ENCODE measurements at places on chromosomes 13 and 19.

DNA sequence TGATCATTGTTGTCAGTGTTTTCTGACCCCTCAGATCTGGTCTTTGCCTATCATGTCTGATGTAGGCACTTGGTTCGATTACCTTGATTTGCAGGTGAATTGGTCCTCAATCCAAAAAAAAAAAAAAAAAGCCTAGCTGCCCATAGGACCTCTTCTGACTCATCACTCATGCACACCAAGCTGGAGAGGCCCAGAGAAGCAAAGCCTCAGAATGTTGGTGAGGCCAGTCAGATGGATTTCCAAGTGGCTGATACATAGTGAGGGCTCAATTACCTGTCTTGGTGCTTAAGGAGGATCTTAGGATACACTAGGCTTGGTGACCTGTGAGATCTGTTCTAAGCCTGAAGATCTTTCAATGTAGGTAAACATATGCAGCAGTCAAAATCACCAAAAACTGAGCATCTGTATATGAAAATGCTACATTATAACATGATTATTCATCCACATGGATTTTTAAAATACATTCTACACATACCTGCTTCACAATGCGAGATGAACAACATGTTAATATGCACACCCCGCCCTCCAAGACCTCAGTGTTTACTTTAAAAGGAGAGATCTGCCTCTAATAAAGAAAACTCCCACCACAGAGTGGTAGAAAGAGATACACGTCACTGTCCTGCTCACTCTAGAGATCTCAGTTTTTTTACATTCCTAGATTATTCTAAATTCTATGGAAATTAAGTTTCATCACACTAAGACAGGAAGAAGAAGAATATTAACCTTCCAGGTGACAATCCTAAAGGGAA is 79.9 kb upstream of the RAP2A start:
- no peak for DNase-seq

DNA sequence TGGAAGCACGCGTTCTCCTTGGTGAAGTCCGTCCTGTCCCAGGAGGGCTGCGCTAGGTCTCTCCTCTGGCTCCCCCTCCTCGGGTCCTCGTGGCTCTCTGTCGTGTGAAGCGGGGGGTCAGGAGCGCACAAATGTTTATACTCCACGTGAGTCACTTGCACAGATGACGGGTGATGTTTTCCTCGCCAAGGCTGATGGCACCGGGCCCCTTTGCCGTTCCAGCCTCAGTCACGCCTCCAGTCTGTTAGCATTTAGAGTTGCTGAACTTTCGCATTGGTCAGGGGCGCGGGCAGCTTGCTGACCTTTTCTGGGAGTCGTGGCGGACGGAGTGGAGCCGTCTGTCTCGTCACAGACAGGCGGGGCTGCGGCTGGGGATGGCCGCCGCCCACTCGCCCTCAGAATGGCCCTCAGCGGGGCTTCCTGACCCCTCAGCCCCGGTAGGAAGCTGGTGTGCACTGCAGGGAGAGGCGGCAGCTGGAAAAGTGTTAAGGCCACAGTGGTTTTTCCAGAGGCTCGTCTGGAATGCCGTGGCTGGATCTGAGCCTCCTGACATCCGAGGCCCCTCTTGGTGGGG is 13.7 kb downstream of the KLHL26 start:
- DNase-seq = no peak

DNA sequence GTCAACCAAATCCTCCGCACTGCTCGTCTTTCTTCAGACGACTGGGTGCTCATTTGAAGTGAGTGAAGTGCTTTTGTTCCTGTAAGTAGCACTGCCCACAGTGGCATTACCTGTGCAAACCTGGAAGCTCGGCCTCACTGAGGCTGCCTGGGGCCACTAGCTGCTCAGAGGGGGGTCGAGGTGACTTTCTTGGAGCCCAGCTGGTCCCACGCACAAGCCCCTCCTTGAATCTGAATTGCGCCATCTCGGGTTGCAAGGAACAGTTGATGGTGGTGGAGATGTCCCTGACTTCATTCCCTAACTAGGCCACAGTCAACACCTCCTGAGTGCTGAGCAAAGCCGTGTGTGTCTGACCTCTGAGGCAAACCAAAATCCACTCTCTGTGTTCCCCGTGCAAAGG is 79.3 kb upstream of the GPR183 start:
- DNase-seq = no peak

DNA sequence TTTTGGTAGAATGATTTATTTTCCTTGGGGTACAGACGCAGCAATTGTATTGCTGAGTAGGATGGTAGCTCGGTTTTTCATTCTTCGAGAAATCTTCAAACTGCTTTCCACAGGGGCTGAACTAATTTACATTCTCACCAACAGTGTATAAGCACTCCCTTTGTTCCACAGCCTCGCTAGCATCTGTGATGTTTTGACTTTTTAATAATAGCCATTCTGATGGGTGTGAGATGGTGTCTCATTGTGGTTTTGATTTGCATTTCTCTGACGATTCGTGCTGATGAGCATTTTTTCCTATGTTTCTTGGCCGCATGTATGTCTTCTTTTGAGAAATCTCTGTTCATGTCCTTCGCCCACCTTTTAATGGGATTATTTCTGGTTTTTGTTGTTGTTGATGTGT is 54.8 kb upstream of the UQCRFS1 start:
- DNase-seq = no peak

DNA sequence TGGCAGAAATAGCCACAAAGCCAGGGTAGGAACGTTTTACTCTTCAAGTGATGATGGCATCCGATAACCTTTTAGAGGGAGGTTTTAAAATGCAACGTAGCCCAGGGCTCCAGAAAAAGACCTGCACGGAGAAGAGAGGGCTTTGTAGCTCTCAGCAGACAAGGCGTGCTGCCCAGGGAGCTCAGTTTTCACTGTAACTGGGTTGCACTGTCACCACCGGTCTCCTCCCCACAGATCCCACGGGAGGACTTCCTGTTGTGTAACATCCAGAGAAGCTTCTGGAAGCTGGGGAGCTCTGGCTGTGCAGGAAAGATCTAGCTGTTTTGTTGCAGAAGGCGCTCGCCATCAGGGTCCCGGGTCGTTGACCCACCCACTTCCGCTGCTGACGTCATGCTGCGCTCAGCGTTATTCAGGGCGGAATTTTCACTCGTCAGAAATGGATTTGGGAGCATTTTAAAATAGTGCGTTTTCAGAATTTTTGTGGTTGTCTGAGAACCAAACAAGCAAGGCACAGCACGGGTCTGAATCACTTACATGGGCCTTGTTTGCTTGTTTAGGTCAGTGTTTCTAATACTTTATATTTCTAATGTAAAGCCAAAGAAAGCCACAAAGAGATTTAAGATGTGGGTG is 50.8 kb downstream of the ATP11A start:
- peak; percentile 17 for DNase-seq

DNA sequence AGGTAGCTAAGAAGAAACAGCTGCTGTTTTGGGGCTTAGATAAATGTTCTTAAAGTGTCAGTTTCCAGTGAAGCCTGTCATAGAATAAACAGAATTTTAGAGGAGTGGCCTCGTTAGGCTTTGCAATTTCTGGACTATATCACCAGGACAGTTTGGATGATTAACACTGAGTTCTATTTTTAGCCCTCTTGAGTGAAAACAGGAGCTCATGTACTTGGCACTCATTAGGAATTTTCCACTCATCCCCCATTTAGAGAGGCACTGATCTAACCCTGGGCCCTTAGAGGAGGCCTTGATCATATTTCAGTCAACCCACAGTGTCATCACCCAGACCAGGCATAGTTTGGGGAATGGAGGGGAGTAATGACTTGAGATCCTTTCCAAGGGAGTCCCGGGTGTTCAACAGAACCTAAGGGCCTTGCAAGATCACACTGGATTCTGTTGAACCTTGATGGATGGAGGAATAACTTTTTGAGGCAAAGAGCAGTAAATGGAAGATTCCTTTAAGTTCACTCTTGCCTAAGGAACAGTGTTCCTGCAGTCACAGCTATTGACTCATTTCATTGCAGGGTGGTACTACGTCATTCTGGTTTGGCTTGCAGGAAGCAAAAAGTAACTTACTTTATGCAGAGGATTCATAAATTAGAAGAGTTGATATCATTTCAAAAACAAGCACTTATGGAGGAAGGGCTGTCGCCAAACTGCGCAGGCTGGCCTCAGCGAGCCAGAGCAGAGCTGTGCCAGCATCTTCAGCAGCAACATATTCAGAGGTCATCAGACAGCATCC is 160.2 kb downstream of the SLC7A1 start:
- no peak for DNase-seq

DNA sequence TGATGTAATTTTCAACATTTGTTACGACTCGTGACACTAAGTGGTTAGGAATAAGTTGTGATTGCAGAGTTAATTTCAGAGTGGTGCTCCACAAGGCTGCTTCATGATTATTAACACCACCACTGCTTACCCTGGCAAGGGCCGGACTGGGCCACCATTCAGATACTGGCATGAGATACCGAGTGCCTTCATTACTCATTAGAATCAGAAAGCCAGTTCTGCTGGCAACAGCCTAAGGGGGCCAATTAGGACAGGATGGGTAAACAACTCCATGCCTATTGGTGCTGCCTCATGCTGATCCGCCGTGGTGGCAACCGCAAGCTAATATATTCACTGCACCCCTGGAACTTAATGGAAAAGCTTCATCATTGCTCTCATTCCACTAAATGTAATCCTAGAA is 575.1 kb downstream of the EFNB2 start:
- peak; percentile 63 for DNase-seq

DNA sequence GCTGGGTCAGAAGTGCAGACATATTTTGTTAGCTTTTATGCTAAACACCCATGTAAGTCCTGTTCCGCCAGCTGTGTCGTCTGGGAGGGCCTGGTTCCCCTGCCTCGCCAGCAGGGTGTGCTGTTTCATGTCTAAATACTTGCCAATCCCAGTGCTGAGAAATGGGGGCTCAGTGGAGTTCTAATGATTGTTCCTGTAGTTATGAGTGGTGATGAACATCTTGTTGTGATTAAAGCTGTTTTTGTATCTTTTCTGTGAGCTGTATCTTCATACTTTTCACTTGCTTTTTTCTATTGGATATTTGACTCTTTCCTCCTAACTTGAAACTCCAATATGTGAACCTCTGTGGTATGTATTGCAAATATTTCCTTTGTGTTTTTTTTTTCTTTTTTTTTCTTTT is 32.7 kb downstream of the KDM4B start:
- peak; percentile 12 for DNase-seq

DNA sequence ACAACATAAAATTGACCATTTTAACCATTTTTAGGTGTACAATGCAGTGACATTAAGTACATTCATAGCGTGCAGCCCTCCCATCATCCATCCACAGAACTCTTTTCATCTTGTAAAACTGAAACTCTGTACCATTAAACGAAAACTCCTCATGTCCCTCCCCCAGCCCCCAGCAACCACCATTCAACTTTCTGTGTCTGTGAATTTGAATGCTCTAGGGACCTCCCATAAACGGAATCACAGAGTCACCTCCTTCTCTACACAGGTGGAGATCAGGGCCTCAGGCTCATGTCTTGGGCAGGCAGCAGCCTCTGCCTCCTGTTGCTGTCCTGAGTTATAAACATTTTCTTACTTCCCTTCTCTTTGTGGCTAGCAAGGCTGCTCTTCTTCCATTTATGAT is 7.3 kb upstream of the CCNE1 start:
- no peak for DNase-seq

DNA sequence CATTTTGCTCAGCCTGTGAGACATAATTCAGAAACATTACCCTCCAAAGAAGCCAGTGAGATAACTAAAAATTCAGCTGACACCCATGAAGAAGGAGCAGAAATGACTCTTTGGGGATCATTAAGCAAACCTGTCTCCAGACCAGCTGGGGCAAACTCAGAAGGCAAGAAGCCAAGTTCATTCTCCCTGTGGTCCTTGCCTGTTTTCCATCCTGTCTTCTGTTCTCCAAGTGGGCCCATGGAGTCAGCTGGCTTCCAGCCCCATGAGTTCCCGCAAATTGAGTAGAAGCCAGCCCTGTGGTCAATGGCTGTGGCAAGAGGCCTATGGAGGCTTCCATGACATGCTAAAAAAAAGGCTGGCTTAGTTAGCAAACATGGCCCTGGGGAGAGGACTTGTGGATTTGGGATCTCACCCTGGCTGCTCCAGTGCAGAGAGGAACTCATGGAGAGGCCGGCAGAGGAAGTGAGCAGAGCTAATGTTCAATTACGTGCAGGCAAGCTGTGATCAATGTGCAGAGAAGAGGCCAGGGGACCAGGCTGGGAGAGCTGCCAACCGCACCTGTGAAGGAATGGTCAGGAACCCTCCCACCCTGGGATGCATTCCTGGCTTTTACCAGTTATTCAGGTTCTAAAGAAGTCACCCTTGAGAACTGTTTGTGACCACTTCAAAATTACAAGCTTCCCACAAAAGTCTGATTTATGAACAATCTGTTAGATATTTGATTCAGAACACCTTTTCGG is 229.1 kb downstream of the TSHZ3 start:
- no peak for DNase-seq

- no peak for DNase-seq
Observed at GRCh38 chr19:33714149-33714548, 82.5 kb upstream of the KCTD15 start.

DNA sequence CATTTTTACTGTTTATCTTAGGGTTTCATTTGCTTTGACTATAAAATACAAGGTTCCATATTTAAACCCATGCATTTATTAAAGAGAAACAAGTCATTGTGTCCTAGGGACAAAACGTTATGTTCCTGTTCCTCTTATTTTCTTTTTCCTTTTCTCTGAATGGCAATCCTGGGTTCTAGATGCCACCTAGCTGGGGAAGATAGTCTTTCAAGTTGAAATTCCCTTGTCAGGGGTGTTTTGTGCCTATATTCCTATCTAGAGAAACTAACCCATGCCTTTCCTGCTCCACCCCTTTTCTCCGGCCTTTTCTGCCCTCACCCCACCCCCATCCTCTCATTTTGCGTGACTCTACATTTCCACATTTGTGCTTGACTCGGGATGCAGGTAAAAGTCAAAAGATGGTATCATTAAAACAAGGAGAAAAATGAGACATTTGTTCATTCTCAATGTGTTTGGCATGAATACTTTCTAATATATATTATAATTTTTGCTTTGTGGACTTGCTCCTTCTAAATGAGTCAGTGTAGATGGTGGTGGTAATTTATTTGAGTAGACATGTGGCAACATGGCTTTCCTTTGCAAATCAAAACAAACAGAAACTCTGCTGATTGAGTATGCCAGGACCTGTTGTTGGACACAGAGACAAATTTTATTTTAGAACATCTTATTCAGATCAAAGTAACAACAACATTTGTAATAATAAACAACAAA is 26.8 kb upstream of the STARD13 start:
- DNase-seq = no peak

DNA sequence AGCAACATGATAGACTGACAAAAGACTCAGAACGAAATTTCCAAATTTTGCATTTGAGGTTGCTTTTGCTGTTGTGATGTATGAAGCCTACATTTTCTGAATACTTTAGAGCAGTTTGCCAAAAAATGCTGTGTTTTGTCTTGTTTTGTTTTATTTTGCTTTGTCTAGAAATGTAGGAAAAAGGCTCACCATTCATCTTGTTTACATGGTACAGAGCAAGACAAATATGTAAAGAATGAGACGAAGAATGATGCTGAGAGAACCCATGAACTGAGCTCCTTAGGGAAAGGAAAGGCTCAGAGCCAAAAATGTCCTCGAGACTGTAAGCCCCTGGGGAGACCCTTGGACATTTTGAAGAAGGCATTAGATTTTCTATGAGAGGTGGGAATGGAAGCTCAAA is 6.8 kb upstream of the SPART start:
- no peak for DNase-seq

All from NCI-H2081 (cell line).